Progenitor cell of endocrine pancreas (in vitro differentiated cells): ENCODE measurements at places on chromosomes 2 and 18.

DNA sequence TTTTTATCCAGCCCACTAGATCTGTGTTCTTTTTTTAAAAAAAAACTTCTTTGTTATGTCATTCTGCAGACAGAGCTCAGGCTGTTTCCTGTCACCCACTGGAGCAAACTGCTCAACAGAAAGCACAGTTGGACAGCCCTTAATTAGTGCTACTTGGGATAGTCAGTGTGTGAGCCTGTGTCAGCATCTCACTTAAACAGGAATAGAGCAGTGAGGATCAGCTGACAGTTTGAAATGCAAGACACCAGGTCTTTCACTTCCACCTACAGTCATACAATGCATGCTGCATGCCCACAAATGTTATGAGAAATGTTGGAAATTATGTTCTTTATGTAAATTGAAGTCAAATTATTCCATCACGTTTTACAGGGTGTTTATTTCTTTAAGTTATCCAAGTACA, 174.9 kb downstream of the NR4A2 start:
- no peak for DNase-seq

DNA sequence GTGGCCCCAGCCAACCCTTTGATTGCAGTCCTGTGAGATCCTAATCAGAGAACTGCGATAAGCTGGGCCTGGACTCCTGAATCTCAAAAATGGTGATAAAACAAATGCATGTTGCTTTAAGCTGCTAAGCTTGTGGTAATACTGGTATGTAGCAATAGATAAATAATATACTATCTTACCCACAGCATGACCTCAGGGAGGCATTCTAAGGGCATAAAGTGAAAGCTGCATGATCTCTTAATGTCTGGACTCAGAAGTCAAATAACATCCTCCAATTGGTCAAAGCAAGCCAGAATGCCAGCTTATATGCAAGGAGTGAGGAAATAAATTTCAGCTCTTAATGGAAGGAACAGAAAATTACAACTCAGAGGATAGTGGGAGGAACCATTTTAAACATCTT, 246.1 kb downstream of the FSIP2 start:
- DNase-seq = no peak

DNA sequence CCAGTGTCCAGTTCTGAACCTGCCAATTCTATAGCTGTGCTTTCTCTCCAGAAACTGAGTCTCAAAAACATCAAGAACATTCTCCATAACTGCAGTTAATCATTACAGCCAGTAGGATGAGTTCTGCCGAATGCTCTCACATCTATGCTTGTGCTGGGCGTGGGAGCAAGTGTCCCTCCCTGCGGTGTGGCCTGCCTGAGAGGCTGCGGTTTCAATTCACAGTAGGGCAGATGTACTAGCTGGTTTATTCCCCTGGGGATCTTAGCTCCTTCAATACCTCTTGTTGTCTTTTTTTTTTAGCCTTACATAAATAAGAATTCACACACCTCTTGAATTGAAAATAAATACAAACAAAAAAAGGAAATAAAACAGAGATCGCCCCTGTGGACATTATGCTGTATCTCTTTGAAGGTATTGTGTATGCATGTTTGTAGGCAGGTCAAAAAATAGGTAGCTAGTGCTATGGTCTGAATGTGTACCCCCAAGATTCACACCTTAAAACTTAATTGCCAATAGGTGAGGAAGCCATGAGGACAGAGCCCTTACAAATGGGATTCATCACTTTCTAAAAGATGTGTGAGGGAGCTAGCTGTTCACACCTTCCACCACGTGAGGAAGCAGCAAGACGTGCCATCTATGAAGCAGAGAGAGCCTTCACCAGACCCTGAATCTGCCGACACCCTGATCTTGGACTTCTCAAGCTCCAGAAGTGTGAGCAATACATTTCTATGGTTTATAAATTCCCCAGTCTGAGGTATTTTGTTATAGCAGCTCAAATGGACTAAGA, 74.3 kb downstream of the BCL2L11 start:
- no peak for DNase-seq

DNA sequence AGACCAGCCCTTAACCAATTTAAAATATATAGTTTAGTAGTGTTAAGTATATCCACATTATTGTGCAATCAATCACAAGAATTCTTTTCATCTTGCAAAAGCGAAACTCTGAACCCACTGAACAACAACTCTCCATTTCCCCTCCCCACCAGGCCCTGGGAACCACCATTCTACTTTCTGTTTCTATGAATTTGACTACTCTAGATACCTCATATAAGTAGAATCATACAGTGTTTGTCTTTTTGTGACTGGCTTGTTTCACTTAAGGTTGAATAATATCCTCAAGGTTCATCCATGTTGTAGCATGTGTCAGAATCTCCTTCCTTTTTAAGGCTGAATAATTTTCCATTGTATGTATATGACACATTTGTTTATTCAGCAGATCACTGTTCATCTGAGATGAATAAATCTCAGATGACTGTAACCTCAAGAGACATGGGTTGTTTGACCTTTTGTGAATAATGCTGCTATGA, 8.1 kb upstream of the SOS1 start:
- no peak for DNase-seq

- no peak for DNase-seq
Observed at GRCh38 chr18:59008302-59008974, 131.2 kb upstream of the SEC11C start.

- DNase-seq = no peak
Observed at GRCh38 chr2:33099989-33100388, 153.2 kb downstream of the LTBP1 start.

GRCh38 chr2:12978066-12978835, 261.5 kb downstream of the TRIB2 start:
- no peak for DNase-seq

GRCh38 chr2:174247474-174248186, 702 bp downstream of the OLA1 start:
- DNase-seq = no peak

DNA sequence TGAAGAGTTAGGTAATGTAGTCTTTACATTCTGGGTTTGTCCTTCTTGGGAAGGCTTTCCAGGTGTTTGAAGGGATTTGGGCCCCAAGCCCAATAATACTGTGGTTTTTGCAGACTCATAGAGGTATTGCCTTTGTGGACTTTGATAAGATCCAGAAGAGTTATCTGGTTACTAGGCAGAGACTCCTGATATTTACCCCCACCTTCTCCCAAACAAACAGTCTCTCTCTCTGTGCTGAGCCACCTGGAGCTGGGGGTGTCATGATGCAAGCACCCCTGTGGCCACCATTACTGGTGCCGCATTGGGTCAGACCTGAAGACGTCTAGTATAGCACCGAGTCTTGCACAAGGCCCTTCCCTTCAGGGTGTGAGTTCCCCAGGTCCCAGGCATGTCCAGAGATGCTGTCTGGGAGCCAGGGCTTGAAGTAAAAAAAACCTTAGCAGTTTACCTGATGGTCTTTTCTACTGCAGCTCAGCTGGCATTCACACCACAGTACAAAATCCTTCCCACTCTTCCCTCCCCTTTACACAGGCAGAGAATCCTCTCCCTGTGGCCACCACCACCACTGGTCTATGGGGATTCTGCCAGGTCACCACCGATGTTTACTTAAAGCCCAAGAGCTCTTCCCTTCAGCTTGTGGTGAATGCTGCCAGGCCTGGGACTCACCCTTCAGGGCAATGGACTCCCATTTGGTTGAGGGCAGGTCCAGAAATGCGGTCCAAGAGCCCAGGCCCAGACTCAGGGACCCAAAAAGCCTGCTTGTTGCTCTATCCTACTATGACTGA, 22.2 kb upstream of the FAM228A start:
- DNase-seq = no peak

DNA sequence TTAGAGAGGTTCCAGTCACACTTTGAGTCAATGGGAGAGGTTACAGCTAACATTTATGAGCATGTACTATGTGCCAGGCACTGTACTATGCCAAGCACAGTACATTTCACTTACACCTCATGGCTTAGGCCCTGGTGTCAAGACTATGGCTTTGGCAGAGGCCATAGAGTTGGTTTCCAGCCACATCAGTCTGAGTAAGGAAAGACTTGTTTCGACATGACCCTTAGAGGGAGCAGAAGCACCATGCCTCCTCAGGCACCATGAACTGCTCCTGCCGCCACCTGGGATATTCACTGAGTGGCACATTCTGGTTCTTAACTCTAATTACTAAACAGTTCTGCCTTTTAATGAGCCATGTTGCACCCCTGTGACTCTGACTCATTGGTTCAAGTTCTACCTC, 12.7 kb downstream of the DGUOK start:
- DNase-seq = no peak

DNA sequence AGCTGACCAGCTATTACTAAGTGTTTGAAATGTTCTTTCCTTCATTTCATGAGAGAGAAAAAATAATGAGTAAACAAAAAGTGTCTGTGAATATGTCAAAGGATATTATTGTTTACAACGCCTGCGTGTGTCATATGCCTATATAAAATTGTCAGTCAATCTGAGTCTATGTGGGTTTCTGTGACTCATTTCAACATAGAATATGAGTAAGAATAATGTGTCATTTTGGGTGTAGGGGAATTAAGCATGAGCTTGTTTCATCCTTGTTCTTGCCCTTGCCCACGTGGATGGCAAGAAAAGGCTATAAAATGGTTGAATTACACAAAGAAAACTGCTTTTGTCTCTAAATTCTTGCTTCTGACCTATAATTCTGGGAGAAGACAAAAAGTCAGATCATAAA, 466.0 kb downstream of the PTH2R start:
- DNase-seq = no peak

- DNase-seq = no peak
Observed at GRCh38 chr2:235024931-235025773, 73.3 kb downstream of the SH3BP4 start.

DNA sequence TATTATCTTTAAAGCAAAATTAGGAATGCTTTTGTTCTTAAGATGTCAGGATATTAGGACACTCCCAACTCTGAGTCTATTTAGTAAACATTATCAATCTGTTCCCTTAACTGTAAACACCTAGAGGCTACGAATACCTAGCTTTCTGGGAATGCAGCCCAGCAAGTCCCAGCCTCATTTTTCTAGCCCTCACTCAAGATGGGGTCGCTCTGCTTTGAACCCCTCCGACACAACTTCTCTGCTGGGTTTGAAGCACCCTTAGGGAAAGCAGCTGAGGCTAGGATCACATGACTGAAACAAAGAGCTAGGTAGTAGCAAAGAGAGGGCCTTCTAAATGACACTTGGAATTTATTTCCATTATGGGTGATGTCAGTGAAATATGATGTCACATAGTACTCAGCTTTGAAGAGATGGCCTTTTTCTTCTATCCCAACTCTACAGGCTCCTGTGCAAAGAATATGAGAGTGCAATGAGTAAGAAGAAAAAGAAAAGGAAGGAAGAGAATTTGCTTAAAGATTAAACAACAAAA, 114.7 kb downstream of the CSRNP3 start:
- no peak for DNase-seq

- DNase-seq = no peak
Observed at GRCh38 chr2:176135035-176135440, 5.5 kb downstream of the HOXD8 start.

GRCh38 chr2:231294116-231294515, 95.7 kb downstream of the ARMC9 start:
- DNase-seq = no peak

DNA sequence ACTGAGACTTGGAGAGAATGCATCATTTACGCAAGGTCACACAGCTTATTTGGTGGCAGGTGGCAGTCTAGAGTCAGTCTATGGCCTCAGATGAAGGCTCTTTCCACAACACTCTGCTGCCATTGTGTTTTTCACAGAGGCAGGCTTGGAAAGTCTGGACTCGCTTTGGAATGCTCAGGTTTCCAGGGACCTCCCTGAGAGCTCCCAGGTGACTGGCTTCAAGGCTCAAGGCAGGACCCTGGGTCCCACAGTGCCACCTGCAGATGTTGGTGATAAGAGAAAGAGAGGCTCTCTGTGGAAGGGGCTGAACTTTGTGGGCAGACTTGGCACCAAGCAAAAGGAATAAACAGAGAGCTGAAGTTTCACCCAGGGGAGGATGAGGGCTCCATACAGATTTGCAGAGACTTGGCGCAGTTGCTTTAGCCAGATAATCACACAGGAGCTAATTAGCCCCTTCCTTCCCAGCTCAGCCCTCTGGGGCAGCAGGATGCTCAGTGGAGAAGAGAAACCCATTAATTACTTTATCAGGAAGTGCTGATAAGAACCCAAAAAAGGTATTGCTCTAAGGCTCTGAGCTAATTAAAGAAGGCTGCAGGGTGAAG, 103.5 kb downstream of the LBH start:
- DNase-seq = no peak

GRCh38 chr18:47274961-47275360, 23.5 kb upstream of the SKOR2 start:
- no peak for DNase-seq

GRCh38 chr2:78521938-78522337, 503.6 kb upstream of the REG3G start:
- DNase-seq = no peak

DNA sequence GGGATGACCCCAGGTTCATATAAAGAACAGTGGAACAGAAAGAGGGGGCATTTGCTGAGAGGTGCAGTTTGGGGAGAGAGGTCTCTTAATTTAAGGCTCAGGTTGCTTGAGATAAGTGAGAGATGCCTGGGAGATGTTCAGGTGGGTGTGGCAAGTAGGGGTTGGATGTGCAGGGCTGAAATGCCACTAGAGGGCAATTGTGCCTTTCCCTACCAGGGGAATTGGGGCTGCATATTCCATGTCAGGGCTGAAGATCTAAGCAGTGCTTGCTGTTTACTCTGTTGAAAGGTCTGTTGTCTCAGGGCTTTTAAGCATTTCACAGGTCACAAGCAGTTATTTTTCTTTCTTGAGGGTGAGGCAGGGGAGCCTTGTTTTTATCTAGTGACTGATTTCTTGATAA, 7.8 kb downstream of the CCDC85A start:
- DNase-seq = no peak

- DNase-seq = no peak
Observed at GRCh38 chr2:224400886-224401632, 848 bp downstream of the FAM124B start.

DNA sequence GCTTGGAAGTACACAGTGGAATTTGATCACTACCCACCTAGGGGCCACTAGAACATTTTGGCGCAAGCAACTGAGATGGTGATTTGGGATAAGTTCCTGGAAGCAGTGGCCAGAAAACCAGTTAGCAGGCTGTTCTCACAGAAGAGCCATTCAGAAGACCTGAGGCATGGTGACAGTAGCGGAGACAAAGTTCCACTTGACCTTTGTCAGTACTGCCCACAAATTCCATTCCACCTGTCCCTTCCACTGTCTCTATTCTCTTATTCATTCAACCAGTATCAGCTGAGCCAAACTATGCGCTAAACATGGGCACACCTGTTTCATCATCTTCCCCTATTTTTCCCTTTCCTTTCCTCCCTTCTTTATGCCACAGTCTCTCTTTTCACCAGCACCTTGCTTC, 59.2 kb upstream of the PPP1CB start:
- no peak for DNase-seq

GRCh38 chr2:210997373-210997772, 441.0 kb downstream of the CPS1 start:
- no peak for DNase-seq

GRCh38 chr18:42230636-42231035, 275.6 kb downstream of the PIK3C3 start:
- no peak for DNase-seq

DNA sequence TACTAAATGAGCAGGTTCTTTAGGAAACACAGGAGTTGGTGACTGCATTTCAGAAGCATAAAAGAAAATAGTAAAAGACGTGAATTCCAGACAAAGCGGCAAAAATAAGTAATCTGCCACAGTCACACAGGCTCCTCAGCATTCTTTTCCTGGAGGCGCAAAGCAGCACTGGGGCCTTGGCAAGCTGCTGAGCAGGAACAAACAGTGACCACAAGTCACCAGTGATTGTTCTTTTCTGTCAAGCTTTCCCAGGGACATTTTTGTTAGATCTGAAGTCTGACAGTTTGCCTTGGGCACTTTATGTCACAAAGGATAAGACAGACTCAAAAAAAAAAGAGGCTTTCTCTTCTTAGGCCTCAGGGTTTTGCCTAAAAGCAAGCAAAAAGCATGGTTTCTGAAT, 216.2 kb downstream of the CDH20 start:
- DNase-seq = no peak
